ENCODE measurements at places on chromosomes 7 and 10. TPM values are rescaled to one million over a fixed set of nuclear protein-coding genes. Genes with fewer than 3 reads are reported as not detected.

DNA sequence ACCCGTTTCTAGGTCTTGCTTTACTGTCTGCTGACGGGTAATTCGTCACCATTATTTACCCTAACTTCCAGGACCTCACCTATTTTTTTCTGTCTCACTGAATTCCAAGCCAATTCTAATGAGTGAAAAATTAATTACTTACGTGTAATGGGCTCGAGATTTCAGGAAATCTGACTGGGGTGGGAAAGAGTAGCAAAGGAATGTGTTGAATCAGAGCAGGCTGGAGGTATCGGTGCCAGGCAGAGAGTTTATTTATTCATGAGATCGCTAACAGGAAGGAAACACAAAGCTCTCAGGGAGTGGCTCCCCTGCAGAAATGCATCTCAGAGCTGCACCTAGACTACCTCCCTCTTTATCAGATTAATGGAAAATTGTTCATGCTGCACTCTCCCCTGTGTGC lies 4.0 kb upstream of the DIP2C start:
- no peak for DNase-seq

DNA sequence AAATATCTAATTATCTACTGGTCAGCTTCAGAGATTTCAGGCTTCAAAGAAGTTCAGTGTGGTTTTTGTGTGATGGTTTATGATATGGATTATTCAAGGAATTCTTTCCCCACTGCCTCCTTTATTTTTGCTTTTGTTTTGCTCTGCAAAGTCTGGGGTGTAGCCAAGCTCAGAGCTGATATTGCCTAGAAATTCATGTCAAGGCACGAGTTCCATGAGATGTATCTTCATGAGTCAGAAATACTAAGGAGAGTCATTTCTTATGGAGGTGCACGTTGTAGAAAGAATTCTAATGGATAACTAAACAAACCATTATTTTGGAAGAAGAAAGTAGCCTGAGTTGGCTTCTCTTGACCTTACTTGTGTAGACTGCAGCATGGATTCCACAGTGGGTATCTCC lies 37.4 kb downstream of the VIM start:
- no peak for DNase-seq

GRCh38 chr7:129617178-129617577 lies 5.7 kb downstream of the NRF1 start:
- DNase-seq, result no peak

The SSC4D gene
- total RNA-seq, result 3.5 TPM

DNA sequence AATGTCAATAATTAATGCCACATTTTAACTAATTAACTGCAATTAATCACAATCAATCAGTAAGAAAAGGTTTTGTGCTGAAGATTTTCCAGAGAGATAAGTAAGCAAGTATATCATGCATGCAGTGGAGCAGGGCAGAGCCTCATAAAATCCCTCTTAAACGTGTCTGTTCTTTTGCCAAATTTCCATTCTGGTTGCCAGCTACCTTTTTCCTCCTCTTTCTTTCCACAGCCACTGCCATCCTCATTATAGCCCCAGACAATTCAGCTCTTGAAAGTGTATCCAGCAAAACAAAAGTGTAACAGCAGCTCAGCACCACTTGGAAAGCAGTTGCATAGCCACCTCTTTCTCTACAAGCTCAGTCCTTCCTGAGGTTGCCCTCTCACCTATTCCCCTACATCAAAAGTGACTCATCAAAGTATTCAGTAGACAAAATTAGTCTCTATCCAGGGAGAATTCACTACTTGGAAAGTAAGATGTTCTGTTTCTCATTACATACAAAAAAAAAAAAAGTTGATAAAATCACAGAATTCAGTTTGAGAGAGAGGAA lies 26.9 kb upstream of the EPHB6 start:
- no peak for DNase-seq

Measured in PC-9 (cell line).